ENCODE measurements at places on chromosomes 1 and 21.

GRCh38 chr1:44405031-44405797 lies at the start of gene RNF220:
RNF220 (plus strand) TSS chr1:44405255.
- DNase-seq = peak; percentile 68

GRCh38 chr1:226360106-226360746 lies 47.7 kb downstream of the PARP1 start:
- DNase-seq = no peak

GRCh38 chr1:25877155-25877554 lies 1.6 kb upstream of the PAQR7 start:
- no peak for DNase-seq

DNA sequence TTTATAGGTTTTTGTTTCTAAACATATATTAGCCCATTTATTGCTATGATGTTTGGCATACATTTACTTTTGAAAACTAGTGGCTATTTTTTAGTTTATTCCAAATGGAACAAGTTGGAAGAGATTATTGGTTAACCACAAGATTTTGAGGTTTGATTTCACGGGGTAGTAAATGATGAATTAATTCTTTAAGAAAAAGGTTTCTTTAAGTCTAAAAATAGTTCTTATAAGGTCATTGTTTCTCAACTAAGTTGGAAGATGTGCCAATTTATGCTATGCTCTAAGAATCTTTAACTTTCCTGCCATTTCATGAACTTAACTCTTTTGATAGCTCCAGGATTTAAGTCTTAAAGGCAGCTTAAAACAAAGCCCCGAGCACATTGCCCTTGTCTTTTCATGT lies 183.8 kb downstream of the LMO4 start:
- DNase-seq = no peak

DNA sequence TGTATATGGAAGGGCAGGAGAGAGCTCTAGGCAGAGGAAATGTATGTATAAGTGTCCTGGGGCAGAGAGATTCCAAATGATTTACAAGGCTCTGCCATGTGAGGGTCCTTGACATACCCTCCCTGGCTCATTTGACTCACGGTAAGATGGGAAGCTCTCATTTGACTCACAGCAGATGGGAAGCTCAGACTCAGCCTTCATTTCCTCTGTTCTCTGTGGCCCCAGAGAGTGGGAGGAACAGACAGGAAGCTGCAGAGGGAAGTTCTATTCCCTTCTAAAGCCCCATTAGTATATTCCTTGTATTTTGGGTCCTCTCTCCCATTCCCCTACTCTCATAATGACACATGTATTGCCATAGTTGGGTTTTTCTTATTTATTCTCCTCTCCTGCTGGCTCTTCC lies 44.9 kb downstream of the FOXD2 start:
- DNase-seq = no peak

DNA sequence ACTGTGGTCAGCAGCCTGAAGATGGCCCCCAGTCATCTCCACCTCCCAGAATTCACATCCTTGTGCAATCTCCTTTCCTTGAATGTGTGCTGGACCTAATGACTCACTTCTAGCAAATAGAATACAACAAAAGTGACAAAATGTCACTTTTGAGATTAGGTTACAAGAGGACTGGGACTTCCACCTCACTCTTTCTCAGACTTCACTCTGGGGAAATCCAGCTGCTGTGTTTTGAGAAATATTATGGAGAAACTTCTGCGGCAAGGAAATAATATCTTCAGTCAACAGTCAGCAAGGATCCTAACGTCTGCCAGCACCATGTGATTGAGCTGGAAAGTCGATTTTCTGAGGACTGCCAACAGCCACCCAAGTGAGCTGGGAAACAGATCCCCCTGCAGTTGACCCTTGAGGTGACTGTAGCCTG lies 70.5 kb upstream of the GADD45A start:
- no peak for DNase-seq

GRCh38 chr1:47179017-47179987 lies 10.5 kb downstream of the PDZK1IP1 start:
- DNase-seq = peak; percentile 69

- DNase-seq = peak; percentile 86
Observed at GRCh38 chr1:205775015-205775716, at the start of gene RAB29. RAB29 (minus strand) TSS chr1:205775482; CDS start chr1:205774956, 526 bp downstream.

- DNase-seq = no peak
Observed at GRCh38 chr1:119481951-119482350, 25.1 kb upstream of the HSD3B1 start.

DNA sequence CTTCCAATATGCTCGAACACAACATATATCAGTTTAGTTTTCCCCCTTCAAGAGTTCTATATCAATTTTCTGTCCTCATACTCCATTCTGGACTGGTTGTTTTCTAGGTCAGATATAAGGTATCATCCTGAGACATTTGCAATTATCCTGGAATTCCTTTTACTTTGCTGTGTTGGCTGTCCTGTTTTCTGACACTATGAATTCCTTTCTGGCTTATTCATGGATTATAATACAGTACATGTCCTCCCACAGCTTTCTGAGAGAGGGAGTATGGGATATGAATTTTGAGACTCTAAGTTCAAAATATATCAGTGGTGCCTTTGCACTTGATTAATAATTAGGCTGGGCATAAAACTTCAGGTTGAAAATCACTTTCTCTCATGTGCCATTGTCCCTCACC lies 11.9 kb downstream of the PHTF1 start:
- no peak for DNase-seq

DNA sequence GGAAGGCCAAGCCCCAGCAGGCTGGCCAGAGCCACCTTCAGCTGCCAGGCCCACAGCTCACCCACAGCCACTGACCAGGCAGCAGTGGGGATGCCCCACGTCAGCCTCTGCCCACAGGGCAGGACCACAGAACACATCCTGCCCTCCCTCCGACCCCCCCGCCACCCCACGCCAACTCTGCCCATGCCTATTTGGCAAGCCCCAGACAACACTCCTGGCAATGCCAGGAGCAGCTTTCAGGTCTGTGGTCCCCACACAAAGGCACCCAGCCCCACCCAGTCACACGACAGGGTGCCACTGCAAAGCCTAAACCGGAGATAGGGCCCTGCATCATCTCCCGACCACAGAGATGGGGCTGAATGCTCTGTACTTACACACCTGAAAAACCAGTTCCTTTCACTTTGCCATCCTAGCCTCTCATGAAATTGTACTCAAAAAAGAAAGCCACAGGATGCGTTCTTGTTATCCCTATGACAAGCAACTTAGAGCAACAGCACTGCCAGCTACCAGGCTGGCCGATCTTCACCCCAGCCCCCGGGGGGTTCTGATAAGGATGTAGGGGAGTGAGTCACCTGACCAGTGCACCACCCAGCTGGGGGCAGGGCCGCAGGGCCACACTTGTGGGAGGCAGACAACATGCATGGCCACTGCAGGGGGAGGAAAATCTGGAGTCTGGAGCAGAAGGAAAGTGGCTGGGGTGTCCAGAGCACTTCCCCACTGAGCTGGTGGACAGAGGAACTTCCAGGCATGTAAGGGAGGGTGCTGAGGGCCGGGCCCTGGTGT lies 36.2 kb downstream of the UBE2G2 start:
- DNase-seq = peak; percentile 64

DNA sequence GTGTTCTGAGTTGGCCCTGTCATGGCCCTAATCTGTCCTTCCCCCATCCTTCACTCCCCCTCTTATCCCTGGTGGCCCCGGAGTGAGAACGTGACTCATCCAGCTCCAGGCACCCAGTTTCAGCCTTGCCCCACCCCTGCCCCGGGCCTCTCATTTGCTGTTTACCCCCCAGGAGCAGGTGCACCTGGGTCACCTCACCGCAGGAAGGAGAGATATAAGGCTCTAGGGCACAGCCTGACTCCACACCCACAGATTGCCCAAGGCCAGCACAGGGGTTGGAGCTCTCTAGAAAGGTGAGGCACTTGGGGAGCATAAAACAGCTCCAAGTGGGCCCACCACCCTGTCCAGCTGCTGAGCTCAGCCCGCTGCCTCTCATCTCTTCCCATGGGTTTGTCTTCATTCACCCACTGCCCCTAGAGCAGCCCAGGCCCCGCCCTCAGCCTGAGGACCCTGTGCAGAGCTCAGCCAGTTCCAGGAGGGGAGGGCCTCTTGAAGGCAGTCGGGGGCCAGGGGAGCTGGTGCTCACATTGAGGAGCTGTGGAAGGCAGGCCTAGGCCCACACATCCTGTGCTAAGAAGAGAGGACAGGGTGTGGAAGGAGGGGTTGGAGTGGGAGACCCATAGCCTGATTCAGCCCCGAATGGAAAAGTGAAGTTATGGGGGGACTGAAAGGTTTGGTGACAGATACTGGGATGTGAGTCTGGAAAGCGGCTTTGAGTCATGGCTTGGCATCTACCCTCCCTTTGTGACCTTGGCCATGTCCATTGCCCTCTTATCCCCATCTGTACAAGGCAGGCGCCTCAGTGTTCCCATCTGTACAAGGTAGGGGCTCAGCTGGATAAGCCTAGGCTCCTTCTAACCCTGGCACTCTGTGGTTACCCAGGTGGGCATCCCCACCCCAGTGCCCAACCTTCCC lies 16.1 kb upstream of the GPR37L1 start:
- DNase-seq = no peak

DNA sequence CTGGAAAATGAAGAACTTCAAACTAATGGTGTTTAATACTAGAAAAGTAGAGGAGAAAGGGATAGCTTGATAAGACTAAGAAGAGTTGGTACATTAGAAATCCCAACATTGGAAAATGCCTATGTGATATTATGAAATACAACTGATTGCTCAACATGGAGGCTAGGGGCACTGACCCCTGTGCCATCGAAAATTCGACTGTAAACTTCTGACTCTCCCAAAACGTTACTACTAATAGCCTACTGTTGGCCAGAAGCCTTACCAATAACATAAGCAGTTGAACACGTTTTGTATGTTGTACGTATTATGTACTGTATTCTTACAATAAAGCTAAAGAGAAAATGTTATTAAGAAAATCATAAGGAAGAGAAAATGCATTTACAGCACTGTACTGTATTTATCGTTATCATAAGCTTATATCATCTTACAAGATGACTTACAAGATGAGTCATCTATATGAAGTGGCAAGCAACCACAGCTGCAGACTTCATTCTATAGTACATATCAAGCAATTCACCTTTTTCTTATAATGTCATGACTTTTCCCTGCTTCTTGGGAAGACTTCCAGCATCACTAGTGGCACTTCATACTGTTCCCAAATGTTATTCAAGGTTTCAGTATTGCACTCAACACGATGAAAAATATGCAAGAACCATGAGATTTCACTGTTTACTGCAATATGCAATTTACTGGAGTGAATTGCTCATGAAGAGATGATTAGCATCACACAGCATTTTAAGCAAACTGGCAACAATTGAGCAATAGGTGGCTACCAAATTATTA lies 12.9 kb upstream of the CTSK start:
- DNase-seq = no peak

- DNase-seq = peak; percentile 84
Observed at GRCh38 chr1:30779294-30780071, 21.9 kb upstream of the LAPTM5 start.

DNA sequence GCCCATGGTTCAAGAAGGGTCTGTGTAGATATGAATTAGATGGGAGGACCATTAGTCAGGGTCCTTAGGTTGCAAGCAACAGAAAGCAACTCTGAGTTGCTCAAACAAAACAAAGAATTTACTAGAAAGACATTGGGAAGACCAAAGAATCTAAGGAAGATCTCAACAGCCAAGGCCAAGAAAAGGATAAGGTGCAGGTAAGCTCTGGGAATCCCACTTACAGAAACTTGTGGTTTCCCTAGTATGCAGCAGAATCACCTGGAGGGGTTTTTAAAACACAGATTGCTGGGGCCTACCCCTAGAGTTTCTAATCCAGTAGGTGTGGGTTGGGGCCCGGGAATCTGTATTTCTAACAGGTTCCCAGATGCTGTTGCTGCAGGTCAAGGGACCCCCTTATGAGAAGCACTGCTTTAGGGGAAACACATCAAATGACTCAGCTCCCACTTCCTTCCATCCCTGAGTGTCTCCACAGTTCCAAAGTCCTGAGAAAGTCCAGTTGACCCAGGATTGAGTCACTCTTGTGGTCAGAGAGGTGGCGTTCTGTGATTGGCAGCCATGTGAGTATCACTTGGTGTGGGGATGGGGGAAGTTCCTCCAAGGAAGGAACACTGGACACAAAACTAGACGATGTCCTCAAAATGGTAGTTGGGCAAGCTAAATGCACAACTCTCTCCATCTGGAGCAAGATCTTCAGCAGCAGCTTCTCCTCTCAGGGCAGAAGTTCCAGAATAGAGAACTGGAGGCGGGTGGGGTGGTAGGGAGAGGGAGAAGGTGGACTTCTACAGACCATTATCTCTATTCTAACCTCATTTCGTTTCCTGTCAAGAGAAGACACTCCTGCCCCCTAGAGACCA lies 24.2 kb upstream of the EYA3 start:
- DNase-seq = no peak

- DNase-seq = no peak
Observed at GRCh38 chr1:179151908-179152682, 70.2 kb downstream of the TOR3A start.

- no peak for DNase-seq
Observed at GRCh38 chr1:89578151-89578550, 53.5 kb downstream of the LRRC8B start.

- no peak for DNase-seq
Observed at GRCh38 chr1:1162597-1163537, 10.8 kb upstream of the TTLL10 start.

GRCh38 chr1:183562701-183563100 lies 27.6 kb downstream of the NCF2 start:
- no peak for DNase-seq

DNA sequence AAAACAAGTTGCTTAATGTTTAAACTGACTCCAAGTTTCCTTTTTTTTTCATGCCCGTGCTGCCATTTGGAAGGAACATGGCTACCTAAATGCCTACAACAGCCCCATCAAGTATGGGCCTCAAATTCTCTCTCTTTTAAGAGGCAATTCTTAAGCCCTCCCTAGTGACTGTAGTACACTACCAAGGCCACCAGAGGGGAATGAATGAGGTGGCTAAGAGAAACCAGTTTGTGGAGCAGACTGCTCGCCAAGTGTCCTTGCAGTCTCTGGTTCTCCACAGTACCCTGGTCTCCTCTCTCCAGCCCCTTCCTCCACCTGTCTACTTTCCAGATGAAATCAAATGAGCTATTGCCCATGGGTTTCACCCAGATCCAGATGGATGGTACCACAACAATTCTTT lies 1809.6 kb downstream of the BRINP3 start:
- DNase-seq = no peak

DNA sequence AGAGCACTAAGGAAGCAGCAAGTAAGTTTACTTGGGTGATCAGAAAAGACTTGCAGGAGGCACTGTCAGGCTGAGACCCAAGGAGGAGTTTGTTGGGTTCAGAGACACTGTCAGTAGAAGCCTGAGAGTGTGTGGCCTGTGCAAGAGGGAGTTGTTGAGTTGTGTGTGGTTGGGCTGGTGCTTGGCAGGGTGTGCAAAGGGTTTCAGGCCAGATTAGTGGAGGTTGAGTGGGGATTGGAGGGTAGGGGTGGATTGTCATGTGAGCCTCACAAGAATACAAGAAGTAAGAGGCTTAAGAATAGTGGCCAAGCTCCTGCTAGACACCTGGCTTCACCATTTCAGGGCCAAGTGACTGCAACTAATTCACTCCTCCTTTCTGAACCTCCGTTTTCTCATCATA lies 8.9 kb upstream of the KIF21B start:
- DNase-seq = no peak
